Activated CD8-positive, alpha-beta memory T cell treated with anti-CD3 and anti-CD28 coated beads for 48 hours (primary cell): ENCODE measurements at places on chromosomes 1 and 21.
A peak's percentile ranks its signal among the peaks of the same experiment; 100 is the strongest.

- DNase-seq: no peak
These were observed 340.0 kb downstream of the PTBP2 start for GRCh38 chr1:97061604-97062003.

DNA sequence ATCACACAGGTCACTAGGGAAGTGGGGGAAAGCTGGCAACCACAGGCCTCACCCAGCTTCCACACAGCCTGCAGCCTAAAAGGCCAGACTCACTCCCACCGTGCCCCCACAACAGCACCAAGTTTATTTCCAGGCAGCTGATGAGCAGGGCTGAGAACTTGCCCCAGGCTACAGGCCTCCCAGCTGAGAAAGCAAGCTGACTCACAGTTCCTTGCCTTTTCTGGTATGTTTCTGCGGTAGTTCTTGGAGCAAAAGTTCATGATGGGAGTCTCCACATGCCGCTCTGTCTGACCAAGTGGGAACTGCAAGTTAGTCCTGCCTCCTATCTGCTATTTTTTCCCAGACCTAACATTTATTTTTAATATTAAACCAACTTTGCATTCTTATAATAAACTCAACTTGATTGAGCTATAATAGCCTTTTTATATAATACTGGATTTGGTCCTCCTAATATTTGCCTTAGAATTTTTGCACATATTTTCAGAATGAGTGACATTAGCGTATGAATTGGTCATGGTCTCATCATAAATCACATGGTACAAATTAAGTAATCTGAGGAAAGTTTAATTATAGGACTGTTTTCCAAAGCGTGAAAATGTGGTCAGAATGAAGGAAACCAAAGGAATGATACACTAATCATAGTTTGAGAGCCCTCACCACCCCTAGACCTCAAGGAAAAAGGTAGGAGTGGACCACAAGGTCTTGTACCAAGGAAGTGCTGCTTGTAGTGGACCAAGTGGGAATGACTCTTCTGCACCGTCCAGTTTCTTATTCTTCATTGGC is 30.7 kb downstream of the RPAP2 start:
- DNase-seq: no peak

DNA sequence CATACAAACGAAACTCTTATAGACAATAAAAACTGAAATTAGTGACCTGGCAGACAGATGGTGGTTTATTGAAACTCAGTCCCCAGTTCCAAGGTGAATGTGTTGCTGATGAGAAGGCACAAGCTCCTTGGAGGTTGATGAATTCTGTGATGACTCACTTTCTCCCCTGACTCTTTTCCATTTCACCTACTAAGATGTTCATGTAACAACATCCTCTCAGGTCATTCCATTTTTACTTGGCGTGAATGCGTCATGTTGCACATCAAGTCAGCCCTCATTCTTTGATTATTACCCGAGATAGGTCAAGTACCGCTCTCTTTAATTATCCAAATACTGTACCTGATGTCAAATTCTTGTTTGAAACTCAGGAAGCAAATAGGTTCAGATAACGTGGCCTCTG is 10.1 kb upstream of the IL10RB start:
- DNase-seq: no peak

DNA sequence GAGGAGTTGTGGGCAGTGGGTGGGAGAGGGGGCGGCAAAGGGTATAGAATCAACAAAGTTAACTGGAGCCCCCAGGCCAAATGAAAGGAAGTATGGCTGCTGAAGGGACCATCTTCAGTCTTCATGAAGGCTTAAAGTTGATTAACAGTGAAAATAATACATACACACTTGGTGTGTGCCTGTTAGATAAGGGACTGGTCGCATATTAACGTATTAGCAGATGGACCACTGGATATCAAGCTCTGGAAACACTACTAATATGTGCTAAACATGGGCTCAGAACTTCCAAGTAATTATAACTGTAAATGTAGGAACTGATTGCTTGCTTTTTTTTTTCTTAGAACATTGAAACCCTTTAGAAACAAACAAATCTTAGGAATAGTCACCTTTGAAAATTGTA is 224.7 kb upstream of the KIAA0040 start:
- DNase-seq: no peak

DNA sequence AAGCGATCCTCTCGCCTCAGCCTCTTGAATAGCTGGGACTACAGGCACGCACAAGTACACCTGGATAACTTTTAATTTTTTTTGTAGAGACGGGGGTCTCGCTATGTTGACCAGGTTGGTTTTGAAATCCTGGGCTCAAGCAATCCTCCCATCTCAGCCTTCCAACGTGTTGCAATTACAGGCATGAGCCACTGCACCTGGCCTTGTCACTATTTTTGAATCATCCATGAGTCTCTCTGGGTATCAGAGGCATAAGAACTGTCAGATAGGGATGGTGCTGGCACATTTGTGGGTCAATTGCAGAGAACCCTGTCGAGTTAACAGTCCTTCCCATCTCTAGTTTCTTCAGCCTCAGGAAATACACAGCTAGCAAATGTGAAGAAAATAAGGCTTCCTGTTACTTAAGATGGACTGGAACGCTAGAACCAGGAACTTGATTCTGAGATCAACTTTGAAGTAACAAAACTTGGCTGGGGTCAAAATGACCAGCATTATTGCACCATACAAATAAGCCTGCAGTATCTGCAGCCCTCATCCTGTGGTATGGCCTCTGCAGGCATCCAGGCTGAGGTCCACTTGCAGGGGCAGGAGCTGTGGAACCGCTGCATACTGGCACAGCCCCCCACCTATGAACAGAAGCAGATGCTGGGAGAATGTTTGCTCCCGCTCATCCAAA is 124.3 kb upstream of the GADD45A start:
- DNase-seq: no peak

DNA sequence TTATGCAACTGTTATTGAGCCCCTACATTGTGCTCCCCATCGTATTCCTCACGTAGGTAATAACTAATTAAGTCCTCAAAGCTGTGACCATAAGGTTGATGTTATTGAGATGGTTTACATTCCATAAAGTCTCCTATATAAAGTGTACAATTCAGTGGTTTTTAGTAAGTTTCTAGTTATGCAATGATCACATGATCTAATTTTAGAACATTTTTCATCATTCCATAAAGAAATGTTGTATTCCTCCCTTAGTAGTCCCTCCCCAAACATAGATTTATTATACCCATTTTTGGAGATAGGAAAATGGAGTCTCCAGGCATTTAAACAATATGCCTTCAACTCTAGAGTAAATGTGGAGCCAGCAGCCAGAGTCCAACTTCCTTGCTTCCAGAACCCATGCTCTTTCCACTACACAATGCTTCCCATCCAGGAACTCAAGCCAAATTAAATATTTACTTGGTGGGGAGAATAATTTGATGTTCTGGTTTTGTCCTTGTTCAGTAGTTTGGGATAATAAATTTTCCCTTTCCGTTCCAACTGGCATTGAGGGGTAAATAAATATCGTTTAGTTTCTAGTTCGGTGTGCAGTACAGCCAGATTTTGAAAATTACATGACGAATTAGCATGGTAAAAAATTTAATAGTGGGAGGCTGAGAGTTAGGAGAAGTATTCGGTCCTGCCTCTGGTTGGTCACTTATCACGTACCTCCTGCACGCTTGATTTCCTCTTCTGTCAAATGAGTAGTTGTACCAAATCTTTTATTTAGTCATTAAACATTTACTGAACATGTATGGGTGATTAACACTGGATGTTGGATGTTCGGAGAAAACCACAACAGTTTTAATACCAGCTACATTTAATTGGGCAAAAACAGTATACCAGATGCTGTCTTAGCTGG is 66.3 kb downstream of the CACHD1 start:
- no peak for DNase-seq

GRCh38 chr1:51491166-51491981 is 27.7 kb downstream of the EPS15 start:
- DNase-seq: no peak

- no peak for DNase-seq
These were observed 26.8 kb upstream of the BEND5 start for GRCh38 chr1:48803474-48803873.

GRCh38 chr1:46301808-46302640 is 1.4 kb downstream of the LRRC41 start:
- DNase-seq: peak; percentile 14

- no peak for DNase-seq
These were observed 17.3 kb upstream of the KLF17 start for GRCh38 chr1:44101328-44101727.

DNA sequence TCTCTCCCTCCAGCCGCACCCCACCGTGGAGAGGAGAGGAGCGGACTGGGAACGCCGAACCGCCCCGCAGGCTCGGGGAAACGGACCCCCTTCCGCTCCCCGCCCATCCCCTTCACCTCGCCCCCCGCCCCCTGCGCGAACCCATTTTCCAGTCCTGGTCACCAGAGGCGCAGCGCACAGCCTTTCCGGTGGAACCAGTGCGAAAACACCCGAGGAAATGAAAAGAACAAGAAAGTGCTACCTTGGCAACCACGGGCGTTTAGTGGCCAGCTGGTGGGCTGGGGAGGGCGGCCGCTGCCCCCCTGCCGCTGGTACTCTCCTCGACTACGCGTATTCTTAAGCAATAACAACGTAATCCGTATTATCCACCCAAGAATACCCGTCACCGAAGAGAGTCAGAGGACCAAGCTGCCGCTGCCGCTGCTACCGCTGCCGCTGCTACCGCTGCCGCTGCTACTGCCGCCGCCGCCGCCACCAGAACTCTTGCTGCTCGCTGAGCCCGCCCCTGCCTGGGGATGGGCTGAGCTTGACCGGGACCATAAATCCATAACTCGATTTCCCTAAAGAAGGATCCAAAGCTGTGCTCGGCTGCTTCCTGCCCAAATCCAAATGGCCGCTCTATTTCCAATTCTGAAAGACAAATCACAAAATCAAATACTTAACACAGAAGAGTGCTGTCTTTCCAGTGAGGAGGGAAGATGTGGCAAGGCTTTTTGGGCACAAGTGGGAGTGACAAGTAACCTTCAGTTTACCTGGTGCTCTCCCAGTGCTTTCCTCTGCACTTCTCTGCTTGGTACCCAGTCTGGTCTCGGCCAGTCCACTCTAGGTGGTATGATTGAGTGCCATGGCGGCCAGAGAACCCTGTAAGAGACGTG is 125.2 kb upstream of the DPYD start:
- no peak for DNase-seq

GRCh38 chr1:167418391-167418790 is 99.9 kb downstream of the CD247 start:
- no peak for DNase-seq

DNA sequence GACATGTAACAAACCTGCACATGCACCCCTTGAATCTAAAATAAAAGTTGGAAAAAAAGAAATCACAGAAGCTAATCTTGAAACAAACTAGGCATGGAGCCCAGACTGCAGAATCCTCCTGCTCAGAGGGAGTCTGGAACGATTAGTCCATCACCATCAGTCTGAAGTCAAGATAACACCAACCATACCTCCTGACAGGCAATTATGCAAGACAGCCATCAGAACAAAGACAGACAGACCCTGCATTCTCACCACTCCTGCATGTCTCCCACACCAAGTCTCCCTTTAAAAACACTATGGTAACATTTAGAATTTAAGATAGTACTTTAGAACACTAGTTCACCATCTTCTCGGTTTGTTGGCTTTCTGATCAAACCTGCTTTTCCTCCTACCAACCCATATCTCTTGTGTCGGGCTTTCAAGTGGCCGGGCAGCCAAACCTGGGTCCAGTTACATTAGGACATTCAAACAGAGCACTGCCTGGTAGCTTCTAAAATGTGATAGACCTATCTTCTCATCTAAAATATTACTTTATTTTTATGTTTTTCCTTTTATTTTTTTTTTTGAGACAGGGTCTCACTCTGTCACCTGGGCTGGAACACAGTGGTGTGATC is 10.1 kb downstream of the YARS1 start:
- no peak for DNase-seq

GRCh38 chr1:197774466-197775281 is 606 bp downstream of the DENND1B start:
- peak; percentile 42 for DNase-seq

DNA sequence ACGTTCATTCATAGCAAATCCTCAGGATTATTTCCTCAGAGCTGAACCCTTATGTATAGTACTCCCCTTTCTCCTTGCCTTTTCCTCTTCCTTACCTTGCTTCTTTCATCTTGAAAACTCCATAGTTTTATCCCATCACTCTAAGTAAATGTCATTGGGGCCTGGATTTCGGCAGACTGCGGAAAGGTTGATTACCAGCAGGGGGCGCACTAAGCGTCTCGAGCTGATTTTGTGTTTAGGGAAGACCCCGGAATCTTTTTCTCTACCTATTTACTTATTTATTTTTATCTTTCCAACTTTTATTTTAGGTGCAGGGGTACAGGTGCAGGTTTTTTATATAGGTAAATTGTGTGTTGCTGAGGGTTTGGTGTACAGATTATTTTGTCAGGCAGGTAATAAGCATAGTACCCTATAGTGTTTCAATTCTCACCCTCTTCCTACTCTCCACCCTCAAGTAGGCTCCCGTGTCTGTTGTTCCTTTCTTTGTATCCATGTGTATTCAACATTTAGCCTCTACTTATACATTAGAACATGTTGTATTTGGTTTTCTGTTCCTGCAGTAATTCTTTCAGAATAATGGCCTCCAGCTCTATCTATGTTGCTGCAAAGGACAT is 11.4 kb upstream of the MTARC1 start:
- DNase-seq: no peak

GRCh38 chr1:189804352-189804751 is 673.3 kb downstream of the BRINP3 start:
- no peak for DNase-seq

DNA sequence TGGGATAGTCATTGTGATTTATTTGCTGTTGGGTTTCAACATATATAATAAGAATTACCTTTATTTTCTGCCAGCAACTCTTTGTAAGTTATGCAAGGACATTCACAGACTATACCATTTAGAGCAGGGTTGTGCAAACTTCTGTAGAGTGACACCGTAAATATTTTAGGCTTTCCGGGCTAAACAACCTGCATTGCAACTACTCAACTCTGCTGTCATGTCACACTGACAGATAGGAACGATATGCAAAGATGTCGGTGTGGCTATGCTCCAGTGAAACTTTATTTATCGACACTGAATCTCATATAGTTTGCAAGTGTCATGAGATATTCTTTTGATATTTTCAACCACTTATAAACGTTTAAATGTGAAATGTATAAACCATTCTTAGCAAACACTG is 210.4 kb downstream of the BACH1 start:
- no peak for DNase-seq

DNA sequence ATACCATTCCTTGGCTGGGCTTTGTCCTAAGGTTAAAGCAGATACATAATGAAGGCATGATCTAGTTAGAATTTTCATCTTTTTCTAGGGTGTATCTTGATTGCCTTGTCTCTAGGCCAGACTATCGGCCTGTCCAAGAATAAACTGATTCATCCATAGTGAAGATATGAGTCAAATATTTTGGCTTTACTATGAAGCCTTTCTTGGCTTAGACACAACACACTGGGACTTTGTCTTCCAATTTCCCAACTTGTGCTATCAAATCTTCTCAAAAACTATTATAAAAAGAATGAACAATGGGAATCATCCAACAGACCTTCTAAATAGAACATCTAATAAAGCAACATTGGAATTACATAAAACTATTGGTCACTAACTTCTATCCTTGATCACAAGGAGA is 64.8 kb downstream of the WARS2 start:
- DNase-seq: no peak

GRCh38 chr1:163351912-163352311 is 30.2 kb downstream of the NUF2 start:
- DNase-seq: no peak

- DNase-seq: no peak
These were observed 101.7 kb downstream of the HUNK start for GRCh38 chr21:31974454-31974985.
